ENCODE measurements at places on chromosomes 7 and 10.

DNA sequence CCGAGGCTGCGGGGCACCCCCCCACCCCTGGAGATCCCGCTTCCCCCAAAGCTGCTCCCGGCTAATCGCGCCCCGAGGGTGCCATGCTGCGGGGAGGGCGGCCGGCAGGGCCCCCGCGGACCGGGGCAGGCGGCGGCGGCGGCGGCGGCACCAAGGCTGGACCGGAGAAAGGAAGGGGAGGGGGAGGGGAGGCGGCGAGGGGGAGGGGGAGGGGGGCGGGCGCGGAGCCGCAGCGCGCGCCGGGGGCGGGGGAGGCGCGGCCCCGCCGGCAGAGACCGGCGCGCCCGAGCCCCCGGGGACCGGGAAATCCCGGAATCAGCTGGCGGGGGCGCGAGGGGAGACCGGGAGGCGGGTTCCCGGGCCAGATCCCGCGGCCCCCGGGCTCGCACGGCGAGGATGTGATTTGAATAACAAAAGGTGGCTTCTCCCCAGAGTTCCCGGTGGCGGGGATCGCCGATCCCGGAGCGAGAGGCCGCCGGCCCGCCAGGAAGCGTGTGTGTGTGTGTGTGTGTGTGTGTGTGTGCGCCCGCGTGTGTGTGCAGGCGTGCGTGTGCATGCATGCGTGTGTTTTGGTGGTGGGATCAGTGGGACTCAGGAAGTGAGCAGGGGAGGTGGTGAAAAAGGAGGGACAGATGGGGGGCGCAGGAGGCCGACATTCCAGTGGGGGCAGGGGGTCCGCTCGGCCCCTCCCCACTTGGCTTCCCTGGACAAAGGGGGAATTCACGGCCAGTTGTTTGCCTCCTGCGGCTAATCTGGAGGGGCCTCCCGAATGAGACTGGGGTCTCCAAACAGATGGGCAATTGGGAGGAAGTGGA is 99.5 kb downstream of the HIP1 start:
- DNase-seq, result no peak

- DNase-seq, result no peak
These were observed 105.4 kb upstream of the LAMB4 start for GRCh38 chr7:108235451-108236061.

GRCh38 chr7:36185756-36186155 is 32.7 kb downstream of the EEPD1 start:
- no peak for DNase-seq

GRCh38 chr7:103766660-103767059 is 222.8 kb downstream of the RELN start:
- DNase-seq, result no peak

DNA sequence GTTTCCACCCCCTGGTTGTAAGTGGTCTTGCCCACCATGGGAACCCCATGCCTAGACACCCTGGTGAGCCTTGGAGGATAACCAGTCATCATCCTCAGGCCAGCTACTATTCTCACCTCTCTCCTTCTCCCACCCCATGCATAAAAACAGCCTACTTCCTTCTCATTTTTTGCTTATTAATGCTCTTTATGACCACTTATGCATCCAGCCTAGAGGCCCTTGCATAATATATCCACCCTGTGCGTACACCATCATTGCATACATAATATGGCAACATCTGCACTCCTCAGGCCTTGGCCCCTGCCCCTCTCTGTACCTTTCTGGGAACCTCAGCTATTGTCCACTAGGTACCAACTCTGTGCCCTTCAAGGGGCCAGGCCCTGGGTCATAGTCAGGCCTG is 91.0 kb downstream of the CDH23 start:
- DNase-seq, result no peak

DNA sequence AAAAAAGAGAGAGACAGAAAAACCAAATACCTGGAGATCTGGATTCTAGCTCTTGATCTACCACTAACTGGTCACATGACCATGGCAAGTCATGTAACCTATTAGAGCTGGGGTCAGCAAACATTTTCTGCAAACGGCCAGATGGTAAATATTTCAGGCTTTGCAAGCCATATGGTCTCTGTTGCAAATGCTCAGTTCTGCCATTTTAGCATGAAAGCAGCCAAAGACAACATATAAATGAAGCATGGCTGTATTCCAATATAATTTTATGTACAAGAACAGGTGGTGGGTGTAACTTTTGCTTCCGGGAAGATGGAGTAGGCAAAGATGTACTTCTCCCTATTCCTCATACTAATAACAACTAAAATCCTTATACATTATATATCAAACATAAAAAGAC is 6.7 kb downstream of the FRA10AC1 start:
- no peak for DNase-seq
